ENCODE measurements at places on chromosomes 5 and 9.
A peak's percentile ranks its signal among the peaks of the same experiment; 100 is the strongest.

GRCh38 chr9:92406477-92406876 is 2.1 kb upstream of the OGN start:
- no peak for DNase-seq

- DNase-seq: no peak
These were observed 562.6 kb downstream of the ANXA1 start for GRCh38 chr9:73714294-73714693.

DNA sequence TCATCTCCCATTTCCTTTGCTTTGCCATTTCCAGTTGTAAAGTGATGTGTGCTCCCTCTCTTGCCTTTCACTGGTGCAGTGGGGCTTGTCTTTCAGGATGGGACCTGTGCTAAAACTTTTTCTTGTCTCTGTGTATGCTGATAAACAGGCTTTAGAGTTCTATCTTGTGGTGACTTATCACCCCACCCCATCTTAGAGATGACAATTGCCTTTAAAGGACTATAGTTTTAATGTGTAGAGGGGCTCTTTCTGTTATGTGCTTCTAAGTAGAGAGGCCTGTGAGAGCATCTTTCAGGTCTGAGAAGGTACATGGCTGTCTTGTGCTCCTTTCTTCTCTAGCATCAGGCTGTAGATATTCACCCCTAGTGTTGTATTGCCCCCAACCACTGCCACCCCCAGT is 21.9 kb downstream of the MAN2A1 start:
- no peak for DNase-seq

GRCh38 chr5:177378884-177379883 is 5.0 kb upstream of the SLC34A1 start:
- no peak for DNase-seq

- DNase-seq: no peak
These were observed 180.5 kb downstream of the CEMIP2 start for GRCh38 chr9:71587576-71588362.

DNA sequence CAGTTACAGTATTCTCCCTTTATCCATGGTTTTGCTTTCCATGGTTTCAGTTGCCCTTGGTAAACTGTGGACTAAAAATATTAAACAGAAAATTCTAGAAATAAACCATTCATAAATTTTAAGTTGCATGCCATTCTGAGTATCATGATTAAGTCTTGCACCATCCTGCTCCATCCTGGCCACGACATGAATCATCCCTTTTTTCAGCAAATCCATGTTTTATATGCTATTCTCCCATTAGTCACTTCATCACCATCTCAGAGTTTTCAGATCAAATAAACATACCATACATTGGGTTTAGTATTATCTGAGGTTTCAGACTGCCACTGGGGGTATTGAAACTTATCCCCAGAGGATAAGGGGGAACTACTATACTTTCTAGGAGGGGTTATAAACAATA is 234.4 kb upstream of the ATP10B start:
- DNase-seq: peak; percentile 74

DNA sequence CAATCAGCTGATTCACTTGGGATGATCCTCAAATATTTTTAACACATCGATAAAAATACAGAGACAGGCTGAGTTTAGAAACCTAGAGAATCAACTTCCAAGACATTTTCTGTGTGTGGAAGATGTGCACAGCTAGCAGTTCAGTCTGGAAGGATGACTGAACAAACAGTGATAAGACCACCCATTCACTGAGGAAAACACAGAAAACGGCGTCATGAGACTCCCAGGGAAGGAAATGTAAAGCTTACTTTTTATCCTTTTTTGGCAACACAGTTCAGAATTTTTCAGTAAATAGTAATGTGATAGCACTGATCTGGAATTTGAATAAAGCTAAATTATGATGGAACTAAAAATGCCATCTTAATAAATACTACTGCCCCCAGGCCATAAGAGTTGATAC is 277.6 kb downstream of the SEMA5A start:
- DNase-seq: no peak

DNA sequence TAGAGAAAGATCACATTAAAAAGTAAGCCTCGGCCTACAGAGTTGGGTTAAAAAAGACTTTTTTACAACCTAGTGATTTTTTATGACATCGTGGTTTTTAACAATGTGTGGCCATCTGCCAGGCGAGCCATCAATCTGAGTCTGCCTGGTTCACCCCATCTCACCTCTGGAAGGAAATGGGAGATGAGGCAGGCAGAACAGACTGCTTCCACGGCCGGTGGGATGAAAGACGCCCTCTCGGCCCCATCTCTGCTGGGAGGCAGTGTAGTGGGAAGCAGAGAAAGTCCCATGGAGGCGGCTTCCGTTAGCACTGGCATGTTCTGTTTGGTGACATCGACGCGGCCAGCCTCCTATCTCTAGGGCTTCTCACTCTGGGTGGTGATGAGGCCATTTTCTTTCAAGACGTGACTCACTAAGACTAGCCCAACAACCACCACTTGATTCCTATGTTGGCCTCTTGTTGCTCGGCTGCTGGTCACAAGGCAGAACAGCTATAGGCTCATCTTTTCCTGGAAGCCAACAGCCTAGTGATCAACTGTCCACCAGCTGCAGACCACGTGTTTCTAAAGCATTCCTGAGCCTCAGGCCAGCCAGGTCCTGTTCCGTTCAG is 132.4 kb upstream of the OTULINL start:
- peak; percentile 91 for DNase-seq

- no peak for DNase-seq
These were observed 391.0 kb upstream of the IRX2 start for GRCh38 chr5:3142261-3143027.

- DNase-seq: no peak
These were observed 47.9 kb upstream of the ZNF618 start for GRCh38 chr9:113828221-113828620.

- no peak for DNase-seq
These were observed 178.4 kb downstream of the MACROH2A1 start for GRCh38 chr5:135220394-135221186.

GRCh38 chr9:108475813-108476212 is 380.0 kb downstream of the ACTL7B start:
- DNase-seq: no peak

GRCh38 chr9:121779381-121780117 is 128.1 kb downstream of the DAB2IP start:
- no peak for DNase-seq

DNA sequence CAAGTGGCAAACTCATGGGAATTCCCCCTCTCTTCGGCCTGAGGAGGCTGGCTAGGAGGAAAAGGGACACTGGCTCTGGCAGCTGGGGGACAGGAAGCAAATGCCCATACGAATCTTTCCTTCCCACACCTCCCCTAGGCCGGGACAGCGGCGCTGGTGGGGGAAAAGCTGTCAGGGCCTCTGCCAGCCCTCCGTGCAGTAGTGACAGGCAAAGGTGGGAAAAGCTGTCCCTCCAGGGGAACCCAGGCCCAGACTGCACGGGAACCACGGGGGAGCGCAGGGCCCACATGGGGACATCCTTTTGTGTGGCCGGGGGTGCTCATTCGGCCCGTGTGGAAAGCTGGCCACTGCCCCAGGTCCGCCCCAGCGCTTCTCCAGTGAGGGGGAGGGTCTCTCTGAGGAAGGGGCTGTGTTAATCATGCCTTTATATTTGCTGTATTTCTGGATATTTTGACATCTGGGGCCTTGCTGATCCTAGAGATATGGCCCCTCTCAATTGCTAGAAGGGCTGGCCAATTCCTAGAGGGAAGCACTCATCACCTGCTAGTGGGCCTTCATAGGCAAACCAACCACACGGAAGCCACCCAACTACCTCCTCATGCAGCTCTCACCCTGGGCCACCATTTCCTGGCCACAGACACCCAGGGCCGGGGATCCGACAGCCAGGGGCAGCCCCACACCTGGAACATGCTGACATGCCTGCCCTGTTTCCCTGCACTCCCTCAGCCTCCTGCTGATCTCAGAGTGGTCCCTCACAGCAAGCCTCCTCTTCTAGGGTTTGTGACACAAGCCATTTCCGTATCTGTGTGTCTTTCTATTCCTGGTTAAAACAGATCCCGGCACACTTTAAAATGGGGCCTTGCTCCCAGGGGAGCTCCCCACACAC is 138.8 kb downstream of the ROR2 start:
- no peak for DNase-seq
